ENCODE measurements at places on chromosomes 3 and 15.

GRCh38 chr15:52008698-52009434 lies 10.2 kb upstream of the MAPK6 start:
- DNase-seq = no peak

DNA sequence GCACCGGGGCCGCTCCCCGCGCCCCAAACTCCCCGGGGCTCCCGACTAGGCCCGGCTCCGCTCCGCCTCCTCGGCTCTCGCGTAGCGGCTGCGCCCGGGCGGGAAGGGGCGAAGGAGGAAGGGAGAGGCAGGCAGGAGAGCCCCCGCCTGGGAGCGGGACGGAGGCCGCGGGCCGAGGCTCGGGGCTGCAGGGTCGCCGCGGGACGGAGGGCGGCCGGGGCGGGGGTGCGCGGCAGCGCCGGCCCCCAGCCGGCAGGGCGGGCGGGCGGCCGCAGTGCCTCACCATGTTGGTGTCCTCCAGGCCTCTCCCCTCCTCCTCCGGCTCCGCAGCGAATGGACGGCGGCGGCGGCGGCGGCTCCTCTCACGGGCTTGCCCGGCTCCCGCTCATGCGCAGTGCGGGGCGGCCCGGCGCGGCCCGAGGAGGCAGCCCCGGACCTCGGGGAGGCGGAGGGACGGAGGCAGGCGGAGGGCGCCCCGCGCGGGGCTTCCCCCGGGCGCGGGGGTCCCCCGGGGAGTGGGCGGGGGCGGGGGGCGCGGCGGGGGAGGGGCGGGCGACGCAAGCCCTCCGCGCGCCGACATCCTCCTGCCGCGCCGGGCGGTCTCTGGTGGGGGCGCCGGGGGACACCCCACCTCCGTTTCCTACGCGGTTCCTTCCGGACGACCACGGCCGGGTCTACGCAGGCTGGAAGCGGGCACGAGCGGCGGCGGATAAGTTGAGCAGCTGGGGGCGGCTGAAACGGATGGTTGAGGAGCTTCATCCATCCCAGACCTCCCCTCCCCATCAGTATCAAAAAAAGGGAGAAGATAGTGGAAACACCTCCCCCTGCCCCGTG lies at the start of gene DCUN1D1:
DCUN1D1 (minus strand) TSS at position 335 of the 834 bp plus-strand sequence; CDS start at position 286, 49 bp downstream.
- peak; percentile 83 for DNase-seq

DNA sequence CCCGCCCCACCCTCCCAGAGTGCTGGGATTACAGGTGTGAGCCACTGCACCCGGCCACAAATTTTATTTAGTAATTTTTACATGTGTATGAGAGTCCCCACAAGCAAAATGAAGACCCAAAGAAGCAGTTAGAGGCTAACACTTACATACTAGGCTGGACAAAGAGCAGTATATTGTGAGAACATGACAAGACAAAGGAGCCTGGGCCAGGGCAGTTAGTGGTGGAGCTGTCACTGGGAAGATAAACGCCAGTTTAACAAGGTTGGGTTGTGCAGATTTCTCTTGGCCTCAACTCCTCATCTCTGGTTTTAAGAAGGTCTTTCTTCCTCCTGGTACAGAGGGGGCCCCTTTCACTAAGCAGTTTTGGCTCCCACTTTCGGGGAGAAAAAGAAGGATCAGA lies 19.9 kb upstream of the FAM174B start:
- DNase-seq = no peak

DNA sequence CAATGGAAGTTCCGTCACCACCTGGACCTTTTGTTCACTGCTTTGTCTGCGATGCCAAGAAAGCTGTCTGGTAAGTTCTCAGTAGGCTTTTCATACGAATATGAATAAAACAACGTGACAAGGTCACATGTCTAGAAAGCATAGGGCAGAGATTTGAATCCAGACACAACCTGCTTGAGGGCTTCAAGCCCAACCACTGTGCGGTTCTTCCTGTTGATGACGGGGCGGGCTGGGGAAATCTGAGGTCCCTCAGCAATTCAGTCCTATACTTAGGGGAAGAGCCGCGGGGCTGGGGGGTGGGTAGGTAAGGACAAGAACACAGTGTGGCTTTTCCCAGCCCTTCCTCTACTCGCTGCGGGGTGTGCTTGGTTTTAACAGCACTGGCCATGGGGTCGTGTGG lies 32.4 kb upstream of the SMAD3 start:
- no peak for DNase-seq

GRCh38 chr3:10783360-10784351 lies 32.4 kb upstream of the SLC6A11 start:
- no peak for DNase-seq

DNA sequence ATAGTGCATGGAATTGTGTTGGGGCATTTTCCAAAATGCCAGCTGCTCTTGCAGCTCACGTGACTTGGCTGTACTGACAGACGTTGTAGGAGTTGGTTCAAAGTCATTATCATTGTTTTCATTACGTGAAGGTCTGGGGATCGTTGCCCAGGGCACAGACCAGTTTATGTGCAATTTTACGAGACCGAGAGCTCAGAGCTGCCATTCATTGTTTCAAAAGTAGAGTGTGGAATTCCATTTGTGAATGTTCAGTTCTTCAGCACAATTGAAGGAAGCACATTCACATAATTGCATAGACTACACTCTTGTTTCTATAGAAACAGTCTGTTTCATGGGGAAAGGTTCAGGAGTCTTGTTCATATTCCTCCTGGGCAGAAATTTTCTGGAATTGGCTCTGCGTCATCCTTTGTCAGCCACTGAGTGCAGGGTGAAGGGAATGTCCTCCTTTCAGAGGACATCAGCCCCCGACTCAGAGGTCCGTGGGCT lies 54.5 kb downstream of the GABRG3 start:
- DNase-seq = no peak

DNA sequence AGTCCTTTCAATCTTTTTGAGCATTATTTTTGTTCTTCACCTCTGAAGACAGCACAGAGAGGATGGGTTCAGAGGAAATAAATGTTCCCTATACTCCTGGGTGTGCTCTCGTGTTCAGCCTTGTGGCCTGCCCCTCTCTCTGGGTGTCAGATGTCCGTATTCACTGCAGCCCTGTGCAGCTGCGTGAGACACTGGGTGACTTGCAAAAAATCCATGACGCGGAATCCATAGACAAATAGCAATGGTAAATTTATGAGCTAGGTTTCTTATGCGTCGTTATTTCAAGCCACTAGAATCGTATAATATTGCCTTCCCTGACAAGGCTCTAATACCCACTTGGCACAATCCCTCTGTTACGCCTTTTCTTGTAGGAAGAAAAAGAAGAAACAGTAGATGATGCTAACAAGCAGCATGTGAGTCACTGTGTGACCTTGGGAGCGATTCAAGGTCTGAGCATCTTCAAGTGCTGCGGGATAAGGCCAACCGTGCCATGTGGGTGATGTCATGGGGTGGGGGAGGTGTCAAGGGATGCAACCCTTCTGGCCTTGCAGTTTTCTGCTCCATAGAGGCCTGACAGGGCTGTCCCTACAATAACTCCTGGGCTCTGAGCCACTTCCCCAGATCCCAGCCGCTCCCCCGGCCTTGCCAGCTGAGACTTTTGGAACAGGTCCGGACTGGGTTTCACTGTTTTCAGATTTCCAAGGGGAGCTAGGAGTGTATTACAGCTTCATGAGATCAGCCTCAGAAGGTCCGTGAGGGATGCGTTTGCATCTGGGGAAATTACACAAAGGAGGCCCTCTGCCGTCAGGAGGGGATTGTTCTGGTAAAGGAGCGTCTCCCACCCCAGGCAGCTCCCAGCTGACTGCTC lies 47.6 kb upstream of the POMGNT2 start:
- DNase-seq = no peak

- no peak for DNase-seq
Measured at GRCh38 chr3:47868306-47868705, 65.4 kb downstream of the DHX30 start.

DNA sequence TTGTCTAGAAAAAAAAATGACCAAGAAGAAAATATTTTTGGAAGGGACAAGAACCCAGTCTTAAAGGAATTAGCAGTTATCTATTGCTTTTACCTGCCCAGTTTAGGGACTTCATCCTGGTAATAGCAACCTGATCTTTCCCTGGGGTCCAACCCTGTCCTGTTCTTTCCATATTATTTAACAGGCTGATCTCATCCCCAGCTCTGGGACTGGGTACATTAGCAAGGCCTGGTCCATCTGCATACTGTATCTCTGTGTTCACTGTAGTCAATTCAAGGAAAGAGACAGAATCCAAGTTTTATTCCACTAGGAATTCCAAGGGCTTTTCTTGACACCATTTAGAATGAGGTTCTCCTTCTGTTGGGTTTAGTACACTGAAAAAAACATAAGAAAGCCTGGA lies 191.7 kb upstream of the GADL1 start:
- DNase-seq = no peak

GRCh38 chr3:177553579-177553978 lies 356.3 kb upstream of the TBL1XR1 start:
- DNase-seq = peak; percentile 56

GRCh38 chr3:29353807-29354206 lies 72.9 kb downstream of the RBMS3 start:
- DNase-seq = no peak

- DNase-seq = no peak
Measured at GRCh38 chr3:170721563-170721962, 135.7 kb upstream of the SLC7A14 start.

- DNase-seq = no peak
Measured at GRCh38 chr3:52473026-52473425, 17.6 kb downstream of the NISCH start.

DNA sequence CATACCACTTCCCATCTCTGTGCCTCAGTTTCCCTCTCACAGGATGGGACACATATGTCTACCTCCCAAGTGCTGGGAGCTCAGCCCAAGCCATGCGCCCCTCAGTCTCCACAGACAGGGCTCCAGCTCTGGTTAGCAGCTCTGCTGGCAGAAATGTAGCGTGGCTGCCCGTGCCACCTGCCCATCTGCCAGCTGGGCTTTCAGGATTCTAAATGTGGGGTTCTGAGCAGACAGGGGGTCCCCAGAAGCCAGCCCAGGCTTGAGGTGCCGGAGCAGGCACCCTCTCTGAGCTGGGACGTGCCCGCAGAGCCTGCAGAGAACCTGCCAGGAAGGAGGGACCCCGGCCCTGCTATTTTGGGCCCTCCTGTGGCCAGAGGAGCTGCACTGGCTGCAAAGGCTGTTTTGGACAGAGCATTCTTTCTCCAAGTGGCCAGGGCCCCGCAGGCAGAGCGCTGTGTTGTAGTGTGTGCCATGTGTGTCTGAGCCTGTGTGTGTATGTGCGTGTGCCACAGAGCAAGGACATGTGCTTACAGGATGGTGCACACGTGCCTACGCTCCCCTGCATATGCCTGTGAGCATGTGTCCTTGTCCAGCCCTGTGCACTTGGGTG lies 31.7 kb downstream of the PSTPIP1 start:
- DNase-seq = peak; percentile 29

DNA sequence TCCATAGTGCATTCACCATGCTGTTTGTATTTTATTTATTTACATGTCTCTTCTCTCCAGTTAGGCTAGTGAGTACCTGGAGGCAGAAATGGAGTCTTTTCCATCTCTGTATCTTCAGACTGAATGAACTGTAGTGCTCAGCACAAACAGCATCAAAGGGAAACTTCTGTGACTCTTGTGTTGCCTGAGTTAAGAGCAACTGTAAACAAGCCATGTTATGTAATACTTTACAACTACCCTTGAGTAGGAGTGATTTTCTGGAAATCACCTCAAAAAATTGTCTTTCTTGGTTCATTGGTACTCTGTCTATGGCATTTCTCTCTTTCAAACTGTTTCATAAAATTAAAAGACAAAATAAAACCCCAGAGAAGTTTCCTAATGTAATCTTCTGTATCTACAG lies 258.3 kb downstream of the CGGBP1 start:
- no peak for DNase-seq

GRCh38 chr3:53803816-53804695 lies 42.2 kb downstream of the CHDH start:
- DNase-seq = no peak

DNA sequence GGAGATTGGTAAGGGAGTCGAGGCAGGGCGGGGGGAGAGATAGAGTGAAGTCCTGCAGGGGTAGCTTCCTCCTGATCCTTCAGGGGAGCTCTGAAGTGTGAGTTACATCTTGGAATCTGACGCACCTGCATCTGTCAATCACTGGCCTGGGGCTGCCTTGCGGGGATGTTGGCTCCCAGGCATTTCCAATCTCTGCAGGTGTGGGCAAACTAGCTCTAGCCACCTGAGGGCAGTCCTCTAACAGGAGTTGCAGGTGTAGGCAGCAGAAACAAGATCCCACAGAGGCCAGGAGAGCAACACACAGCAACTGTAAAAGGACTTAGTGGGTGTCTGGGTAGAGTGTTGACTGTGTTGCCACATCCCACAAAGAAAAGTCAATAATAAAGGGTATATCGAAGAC lies 63.6 kb downstream of the ZNF621 start:
- DNase-seq = no peak

DNA sequence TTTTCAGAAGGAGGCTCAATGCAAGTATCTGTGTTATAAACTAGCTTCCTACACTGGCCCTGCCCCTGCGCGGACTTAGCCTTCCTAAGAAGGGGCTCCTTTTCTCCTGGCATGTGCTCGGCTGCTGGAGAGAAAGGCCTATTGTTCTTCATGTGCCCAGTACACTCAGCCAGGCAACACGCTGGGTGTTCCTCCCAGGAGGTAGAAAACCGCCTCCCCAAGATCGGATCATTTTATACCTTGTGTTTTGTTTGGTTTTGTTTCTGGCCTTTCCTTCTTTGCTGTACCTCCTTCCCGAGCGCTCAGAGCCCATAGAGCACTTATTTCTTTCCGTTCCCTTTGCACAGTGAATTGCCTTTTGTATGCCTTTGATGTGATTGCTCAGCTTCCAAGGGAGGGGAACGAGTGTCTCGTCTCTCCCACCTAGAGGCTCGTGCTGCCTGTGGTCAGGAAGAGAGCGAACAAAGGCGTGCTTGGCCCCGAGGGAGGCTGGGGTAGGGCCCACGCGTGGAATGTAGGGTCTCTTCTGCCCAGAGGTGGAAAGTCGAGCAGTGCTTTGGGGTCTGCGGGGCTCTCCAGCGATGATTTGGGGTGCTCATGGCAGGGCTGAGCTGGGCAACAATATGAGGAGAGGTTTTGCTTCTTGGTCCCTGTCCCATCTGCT lies 30.0 kb downstream of the CCNL1 start:
- DNase-seq = peak; percentile 51

GRCh38 chr3:51975852-51976549 lies 1.1 kb downstream of the ABHD14A start:
- DNase-seq = peak; percentile 90

- no peak for DNase-seq
Measured at GRCh38 chr3:180184816-180185215, 148.1 kb upstream of the PEX5L start.

GRCh38 chr3:190721330-190721729 lies 141.2 kb downstream of the GMNC start:
- DNase-seq = no peak

Measured in dorsolateral prefrontal cortex (tissue), 122 donors.